Activated naive CD4-positive, alpha-beta T cell treated with anti-CD3 and anti-CD28 coated beads for 36 hours (primary cell): ENCODE measurements at places on chromosomes 12 and 14.

- DNase-seq, result no peak
These were observed 22.4 kb upstream of the GPR33 start for GRCh38 chr14:31510222-31510621.

GRCh38 chr12:111635524-111635923 is 36.4 kb upstream of the ATXN2 start:
- DNase-seq, result peak; percentile 4

DNA sequence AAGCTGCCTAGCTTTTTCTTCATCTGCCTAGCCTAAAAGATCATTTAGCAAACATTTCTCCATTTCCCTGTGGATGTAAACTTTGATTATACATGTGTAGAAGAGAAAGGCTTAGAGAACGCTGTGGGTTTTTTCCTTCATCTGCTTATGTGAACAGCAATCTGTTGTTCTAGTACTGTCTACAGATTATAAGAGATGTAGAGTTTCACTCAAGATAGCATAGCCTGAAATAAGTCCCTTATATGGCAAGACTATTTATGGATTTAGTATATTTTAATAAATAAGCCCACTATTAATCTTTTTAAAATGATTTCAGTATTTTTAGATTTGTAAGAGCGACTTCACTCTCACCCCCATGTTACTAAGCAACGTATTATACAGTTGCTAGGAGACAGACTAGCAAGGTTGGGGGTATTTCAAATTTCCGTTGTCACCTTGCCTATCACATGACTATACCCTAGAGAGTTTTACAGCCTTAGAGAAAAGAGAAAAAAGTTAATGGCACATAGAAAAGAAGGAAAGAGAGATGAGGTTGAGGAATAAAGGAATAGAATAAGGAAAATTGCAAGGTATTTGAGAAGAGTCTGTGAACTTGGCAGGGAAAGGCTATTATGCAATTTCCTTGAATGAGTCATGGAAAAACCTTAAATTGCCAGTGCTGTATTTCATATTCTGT is 12.2 kb upstream of the TUBA1A start:
- no peak for DNase-seq

DNA sequence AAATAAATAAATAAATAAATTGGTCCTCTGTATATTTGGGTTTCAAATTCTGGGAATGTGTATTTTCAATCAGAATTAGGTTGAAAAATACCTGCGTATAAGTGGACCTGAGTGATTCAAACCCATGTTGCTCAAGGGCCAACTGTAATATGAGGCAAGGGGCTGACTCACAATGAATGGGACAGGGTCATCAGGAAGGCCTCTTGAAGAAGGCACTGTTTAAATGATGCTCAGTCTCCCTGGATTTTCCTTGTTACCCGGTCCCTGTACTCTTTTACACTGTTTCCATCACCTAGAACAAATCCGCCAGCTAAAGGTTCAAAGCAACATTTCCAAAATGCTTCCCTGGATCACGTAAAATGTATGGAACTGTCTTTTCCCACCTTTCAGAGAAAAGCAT is 3.8 kb downstream of the PSMB5 start:
- no peak for DNase-seq

DNA sequence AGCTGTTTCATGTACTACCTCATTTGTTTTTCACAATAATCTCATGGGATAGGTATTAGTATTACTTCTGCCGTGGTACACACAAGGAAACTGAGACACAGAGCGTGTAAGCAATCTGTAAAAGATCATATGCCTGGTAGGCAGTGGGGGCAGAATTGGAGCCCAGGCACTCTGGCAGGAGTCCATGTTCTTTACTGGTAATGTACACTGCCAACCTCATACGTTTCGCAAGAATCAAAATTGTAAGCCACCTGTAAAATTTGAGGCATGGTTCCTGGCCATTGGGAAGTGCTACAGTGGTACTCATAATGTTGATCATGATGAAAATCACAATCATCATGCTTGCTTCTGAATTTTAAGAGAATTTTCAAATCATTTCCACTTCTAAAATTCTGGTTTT is 40.7 kb downstream of the TMTC1 start:
- DNase-seq, result no peak

DNA sequence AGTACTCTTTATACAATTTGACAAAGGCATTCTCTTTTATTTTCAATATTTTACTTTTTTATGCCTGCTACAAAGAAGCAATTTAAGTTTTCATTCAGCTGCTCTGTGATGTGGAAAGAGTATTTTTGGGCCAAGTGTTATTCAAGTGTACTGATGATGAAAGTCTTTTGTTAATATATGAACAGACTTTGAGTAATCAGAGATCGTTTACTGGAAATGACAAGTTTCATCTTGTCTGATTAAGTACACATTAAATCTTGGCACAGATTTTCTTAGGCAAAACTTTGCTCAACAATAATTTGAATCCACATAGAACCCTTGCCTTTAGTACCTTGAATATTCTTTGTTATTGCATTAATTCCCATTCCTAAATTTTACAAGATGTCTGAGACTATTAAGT is 13.3 kb upstream of the PZP start:
- DNase-seq, result no peak

DNA sequence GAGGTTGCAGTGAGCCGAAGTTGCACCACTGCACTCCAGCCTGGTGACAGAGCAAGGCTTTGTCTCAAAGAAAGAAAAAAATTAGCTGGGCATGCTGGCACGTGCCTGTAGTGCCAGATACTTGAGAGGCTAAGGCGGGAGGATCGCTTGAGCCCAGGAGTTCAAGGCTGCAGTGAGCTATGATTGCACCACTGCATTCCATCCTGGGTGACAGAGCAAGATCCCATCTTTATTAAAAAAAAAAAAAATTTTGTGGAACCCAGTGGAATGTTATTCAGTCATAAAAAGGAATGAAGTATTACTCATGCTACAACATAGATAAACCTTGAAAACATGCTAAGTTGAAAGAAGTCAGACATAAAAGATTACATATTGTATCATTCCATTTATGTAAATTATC is 8.3 kb upstream of the ERBB3 start:
- DNase-seq, result no peak

GRCh38 chr12:110444455-110444854 is 5.7 kb downstream of the ARPC3 start:
- DNase-seq, result no peak

GRCh38 chr12:92206596-92206995 is 61.0 kb upstream of the BTG1 start:
- no peak for DNase-seq

- no peak for DNase-seq
These were observed 22.1 kb upstream of the EIF4B start for GRCh38 chr12:52984136-52984535.

DNA sequence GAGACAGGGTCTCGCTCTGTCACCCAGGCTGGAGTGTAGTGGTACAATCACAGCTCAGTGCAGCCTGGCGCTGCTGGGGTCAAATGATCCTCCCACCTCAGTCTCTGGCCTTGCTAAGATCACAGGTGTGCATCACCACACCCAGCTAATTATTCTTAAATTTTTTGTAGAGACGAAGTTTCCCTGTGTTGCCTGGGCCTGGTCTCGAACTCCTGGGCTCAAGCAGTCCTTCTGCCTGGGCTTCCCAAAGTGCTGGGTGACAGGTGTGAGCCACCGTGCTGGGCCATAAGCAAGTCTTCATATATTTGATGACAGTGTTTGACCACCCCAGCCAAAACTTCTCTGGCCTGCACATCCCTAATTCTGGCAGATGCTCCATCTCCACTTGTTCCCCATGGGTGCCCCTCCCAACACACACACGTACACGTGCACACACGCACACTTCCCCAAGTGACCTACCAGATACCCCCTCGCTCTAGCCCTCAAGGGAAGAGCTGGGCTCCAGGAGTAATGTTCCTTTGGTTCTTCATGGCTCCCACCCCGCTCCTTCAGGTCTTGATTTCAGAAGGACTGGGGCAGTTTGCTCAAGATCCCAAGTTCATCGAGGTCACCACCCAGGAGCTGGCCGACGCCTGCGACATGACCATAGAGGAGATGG is 104.3 kb upstream of the FKBP4 start:
- no peak for DNase-seq

DNA sequence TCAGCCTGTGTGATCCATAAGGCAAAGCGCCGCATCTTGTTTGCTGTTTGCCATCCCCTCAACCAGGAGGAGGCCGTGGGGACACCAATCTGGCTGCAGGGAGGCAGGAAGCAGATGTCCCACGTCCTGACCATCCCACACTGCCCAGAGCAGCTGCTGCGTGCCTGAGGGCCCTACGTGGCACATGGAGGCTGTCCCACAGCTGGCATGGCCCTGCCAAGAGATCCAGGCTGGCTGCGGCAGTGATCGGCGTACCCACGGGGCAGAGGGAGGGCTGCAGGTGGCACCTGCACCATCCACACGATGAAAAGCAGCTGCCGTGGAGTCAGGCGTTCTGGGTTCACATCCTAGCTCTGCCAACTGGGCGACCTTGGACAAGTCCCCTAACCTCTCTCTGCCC is 42.0 kb downstream of the NCOR2 start:
- DNase-seq, result no peak

- DNase-seq, result no peak
These were observed 124.8 kb upstream of the OVCH1 start for GRCh38 chr12:29622251-29622650.
